ENCODE measurements at places on chromosomes 1 and 21.

DNA sequence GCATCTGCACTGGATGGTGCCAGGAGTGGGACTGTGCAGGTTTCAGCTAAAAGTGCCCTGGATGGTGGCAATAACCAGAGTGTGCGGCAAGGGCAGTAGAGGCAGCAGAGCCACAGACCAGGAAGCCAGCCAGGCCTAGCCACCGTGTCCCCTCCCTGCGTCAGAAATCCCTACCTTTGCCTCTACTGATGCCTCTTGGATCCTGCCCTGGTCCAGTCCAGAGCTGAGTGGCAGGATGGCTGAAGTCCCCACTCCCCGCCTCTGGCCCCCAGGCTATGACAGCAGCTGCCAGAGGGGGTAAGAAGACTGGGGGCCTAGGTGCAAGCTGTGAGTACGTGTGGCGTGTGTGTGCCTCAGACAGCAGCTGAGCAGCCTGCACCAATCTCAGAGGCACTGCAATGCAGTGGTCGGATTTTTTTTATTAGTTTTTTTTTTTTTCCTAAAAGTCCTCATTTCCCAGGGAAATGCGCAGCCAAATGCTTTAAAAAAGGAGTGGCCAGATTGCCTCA is 51.9 kb downstream of the SYT2 start:
- no peak for DNase-seq

GRCh38 chr21:19981938-19982337 is 1016.3 kb upstream of the NCAM2 start:
- DNase-seq, result no peak

DNA sequence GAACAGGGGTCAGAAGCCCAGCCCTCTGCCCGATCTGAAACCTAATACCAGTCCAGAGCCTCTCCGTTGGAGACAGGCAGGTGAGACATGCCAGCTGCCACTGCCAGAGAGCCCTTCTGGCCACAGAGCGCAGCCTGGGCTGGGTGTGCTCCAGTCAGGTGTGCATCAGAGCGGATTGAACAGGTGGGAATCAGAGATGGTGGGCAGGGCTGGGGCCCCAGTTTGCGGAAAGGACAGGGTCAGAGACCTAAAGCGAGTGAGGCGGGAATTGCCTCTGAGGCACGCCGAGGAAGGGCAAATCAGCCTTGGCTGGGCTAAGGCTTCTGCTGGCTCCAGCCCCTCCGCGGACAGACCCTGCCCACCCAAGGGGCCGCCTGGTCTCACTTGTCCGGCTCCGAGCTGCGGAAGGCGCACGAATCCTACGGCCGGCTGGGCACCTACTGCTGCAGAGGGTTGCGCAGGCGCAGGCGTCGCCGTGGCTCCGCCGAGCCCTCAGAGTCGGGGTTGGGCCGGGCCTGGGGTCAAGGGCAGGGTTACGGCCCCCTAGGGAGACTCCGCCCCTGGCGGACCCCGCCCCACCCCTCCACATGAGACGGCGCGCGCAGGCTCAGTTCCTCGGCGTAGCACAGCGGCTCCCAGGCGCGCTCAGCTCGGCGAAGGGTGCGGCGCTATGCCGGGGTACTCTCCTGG is 10.3 kb downstream of the CPLANE2 start:
- no peak for DNase-seq

DNA sequence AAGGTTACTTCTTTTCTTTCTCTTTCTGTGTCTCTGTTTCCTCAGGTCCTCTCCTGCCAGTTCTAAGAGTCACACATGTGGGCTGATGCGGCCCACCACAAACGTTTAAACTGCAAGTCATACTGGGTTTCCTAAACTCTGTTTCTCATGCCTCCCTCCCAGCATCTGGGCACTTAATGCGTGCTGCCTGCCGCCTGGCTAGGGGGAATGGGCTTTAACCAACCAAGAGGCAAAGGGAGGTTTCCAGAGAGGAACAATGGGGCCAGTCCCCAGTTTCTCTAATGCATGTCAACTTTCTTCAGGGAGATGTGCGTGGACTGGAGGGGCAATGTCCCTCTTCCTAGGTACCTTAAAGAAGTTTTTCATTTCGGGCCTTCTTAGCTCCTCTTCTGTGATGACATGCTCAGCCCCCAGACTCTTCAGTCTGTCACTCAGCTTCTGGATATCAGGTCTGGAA is 19.9 kb upstream of the SRSF4 start:
- no peak for DNase-seq

DNA sequence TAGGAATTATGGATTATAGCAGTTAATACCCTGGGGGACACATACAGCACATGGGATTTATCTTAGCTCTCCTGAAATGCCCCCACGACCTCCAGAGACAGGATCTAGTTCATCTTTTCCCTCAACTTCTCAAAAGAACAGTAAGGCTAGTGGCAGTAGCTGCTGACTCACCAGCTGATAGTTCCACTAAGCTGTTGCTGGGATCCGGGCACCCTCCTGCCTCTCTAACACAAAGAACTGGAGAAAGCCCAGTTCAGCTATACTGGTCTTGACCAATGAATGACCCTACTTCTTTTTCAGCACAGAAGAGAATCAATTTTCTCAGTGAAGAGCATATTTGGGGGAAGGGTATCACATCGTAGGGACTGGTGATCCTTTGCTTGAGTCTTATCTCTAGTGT is 84.1 kb downstream of the PGBD5 start:
- no peak for DNase-seq

DNA sequence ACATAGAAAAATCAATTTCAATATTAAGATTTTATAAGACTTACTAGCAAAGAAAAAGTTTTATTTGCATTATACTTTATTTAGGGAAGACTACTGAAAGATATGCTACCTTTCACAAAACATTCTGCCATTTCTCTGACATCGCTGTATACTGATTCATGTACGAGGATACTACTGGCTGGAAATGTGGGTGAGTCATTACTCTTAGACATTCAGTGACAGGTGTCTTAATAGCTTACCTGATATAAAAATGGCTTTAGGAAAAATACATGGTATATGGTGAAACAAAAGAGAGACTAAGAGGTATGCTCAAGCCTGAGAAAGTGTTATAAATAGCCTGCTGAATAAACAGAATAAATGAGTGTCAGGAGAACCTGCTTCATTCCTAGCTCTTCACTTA is 73.0 kb upstream of the EXO1 start:
- no peak for DNase-seq

DNA sequence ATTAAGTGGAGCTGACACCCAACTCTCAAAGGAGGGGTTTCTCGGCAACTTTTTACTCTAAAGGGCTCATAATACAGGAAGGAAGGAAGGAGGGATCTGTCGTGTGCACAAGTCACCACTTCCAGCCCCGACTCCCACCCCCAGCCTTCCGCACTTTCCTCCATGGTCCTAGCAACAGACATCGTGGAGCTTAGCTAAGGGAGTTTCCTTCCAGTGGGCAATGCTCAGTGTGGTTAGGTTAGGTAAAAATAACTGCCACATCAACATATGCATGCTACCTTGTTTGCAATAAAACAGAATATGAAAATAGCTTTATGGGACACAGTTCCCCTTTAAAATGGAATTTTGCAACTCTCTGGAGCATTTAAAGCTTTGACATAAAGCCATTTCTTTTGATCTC is 35.2 kb downstream of the KANK4 start:
- DNase-seq, result no peak

GRCh38 chr1:230858236-230858820 is 10.0 kb downstream of the C1orf198 start:
- no peak for DNase-seq

GRCh38 chr1:41977326-41977725 is 58.6 kb upstream of the HIVEP3 start:
- DNase-seq, result no peak

DNA sequence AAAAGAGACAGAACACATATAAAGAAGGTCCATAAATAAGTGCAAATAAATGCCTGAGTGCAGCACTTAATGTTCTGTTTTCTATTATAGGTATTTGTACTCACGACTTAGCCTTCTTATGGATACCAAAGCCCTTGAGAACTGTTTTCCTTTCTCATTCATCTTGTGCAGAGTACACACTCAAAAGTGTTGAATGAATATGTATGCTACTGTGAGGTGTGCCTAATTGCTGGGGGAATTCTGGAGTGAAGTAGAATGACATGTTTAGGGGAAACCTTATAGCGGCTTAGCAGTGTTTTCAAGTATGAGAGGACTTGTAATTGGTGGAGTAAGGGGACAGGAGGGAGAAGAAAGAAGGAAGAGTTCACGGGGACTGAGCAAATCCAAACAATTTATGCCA is 157.6 kb downstream of the CACNA1E start:
- DNase-seq, result no peak

DNA sequence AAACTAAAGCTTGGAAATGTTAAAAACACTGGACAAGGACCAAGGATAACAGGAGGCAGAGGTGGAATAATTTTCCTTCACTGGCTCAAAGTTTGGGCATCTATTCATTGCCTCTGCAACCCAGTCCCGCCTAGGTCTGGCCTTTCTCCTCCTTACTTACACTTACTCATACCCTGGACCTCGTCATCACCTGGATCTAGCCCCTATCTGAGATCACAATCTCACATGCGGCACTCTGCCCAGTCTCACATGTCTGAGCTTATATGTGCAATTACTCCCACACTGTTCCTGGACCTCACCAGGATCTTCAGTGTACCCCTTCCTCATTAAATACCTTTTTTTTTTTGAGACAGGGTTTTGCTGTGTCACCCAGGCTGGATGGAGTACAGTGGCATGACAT is 37.6 kb downstream of the NVL start:
- no peak for DNase-seq

- peak; percentile 22 for DNase-seq
Observed at GRCh38 chr1:78619803-78620579, at the start of gene IFI44L. Gene IFI44L, plus strand, starts transcription at chr1:78620448. Its CDS starts 7,468 bp downstream, at chr1:78627916.

- no peak for DNase-seq
Observed at GRCh38 chr1:109137958-109138357, 24.0 kb downstream of the ELAPOR1 start.

GRCh38 chr21:35204850-35205541 is 155.9 kb upstream of the RUNX1 start:
- DNase-seq, result no peak

DNA sequence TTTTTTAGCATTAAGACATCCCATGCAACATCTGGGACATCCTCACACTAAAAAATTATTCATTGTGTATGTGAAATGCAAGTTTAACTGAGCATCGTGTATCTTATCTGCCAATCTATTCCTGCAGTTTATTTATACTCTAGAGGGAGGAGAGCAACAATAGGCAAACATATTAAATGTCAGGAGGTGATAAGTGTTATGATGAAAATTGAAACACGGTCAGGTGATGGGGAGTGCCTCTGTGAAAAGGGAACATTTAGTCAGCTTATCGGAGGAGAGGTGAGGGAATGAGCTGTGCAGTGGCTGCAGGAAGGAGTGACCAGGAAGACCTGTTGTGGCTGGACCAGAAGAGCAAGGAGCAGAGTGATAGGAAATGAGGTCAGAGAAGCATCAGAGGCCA is 775 bp upstream of the EFCAB14 start:
- no peak for DNase-seq

DNA sequence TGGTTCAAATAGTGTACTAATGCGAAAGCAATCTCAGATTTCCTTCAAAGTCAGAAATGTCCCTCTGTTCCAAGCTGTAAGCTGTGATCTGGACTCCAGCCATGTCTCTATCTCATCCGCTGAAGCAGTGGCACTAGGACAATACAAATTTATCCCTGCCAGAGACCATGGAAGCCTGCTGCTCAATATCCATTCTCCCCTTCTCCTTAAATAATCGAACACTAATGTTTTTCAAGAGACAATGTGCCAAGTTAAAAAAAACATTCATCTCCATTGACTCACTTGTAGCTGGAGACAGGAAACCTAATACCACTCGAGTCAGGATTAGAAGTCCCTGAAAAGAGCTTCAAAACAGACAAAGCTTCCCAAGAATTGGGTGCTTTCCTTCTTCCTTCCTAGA is 38.5 kb upstream of the PGBD5 start:
- no peak for DNase-seq

- no peak for DNase-seq
Observed at GRCh38 chr1:158146165-158146564, 34.5 kb upstream of the CD1D start.

- no peak for DNase-seq
Observed at GRCh38 chr1:176876966-176877515, 287.5 kb downstream of the ASTN1 start.

DNA sequence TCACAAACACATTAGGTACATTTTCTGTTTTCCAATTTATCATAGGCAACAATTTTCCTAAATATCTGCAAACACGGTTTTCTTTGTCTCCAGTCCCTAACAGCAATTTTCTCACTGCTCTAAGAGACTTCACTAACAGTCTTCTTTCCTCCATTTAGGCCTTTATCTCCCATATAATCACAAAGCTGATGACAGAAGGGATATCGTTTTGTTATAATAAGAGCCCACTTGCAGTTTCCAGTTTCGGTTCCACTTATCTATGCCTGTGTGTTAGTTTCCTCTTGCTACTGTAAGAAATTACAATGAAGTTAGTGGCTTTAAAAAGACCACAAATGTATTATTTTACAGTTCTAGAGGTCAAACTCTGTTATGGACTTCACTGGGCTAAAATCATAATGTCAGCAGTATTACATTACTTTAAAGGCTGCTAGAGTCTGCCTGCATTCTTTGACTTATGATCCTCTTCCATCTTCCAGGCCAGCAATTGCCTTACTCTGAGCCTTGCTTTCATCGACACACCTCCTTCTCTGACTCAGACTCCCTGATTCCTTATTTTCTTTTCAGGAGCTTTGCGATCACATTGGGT is 549.3 kb downstream of the NCAM2 start:
- DNase-seq, result no peak

DNA sequence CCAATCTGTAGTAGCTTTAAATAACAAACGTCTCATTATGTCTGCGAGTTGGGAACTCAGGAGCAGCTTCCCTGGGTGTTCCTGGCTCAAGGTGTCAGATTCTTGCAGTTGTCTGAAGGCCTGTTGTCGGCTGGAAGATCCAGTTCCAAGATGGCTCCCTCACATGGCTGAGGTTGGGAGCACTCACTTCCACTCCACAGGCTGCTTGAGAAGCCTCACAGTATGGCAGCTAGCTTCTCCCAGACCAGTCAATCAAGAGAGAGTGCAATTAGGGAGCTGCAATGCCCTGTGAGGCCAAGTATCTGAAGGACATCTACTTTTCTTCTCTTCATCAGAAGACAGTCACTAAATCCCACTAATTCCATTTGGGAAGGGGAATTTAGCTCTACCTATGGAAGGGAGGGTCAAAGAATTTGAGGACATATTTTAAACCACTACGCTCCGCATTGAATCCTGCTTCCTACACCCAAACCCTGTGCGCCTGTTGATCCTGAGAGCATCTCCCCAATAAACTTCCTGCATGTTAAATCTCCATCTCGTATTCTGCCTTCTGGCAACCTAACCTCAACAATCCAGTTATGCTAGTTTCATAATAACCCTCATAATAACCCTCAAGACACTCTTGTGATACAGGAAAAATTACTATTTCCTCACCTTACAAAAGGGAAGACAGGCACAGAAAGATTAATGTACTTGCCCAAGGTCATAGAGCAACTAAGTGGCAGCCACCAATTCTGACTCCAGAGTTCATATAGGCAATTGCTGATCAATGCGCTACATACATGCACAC is 3.6 kb upstream of the VPS26C start:
- DNase-seq, result no peak

GRCh38 chr1:152855661-152856060 is 4.1 kb upstream of the LCE7A start:
- no peak for DNase-seq
